Activated naive CD4-positive, alpha-beta T cell treated with anti-CD3 and anti-CD28 coated beads, Interleukin-2, amount 50 U/mL, for 72 hours (primary cell): ENCODE measurements at places on chromosomes 7 and 10. TPM values are rescaled to one million over a fixed set of nuclear protein-coding genes. Genes with fewer than 3 reads are reported as not detected.

The BLNK gene
- total RNA-seq, result not detected

The MTERF1 gene
- 18.3 TPM for total RNA-seq

The AUTS2 gene
- 0.53 TPM for total RNA-seq

The HABP2 gene
- not detected for total RNA-seq

The C7orf33 gene
- total RNA-seq, result not detected

The FAM131B gene
- total RNA-seq, result 0.77 TPM

The HKDC1 gene
- 0.41 TPM for total RNA-seq

The CLIP2 gene
- total RNA-seq, result 1.1 TPM

The IFIT5 gene
- total RNA-seq, result 10.9 TPM

The ASB10 gene
- not detected for total RNA-seq

The CUL2 gene
- 45.9 TPM for total RNA-seq

The FKBP6 gene
- not detected for total RNA-seq

The KCTD7 gene
- 8.2 TPM for total RNA-seq

The PTPRZ1 gene
- not detected for total RNA-seq

The CYP26C1 gene
- total RNA-seq, result 0.12 TPM

The EDRF1 gene
- total RNA-seq, result 33.9 TPM

The CALY gene
- total RNA-seq, result not detected

The CACUL1 gene
- total RNA-seq, result 22.5 TPM

The ACHE gene
- not detected for total RNA-seq

The LGI1 gene
- total RNA-seq, result not detected

The ABCF2 gene
- total RNA-seq, result 23.5 TPM

The FAM25G gene
- not detected for total RNA-seq

The ACBD5 gene
- 16.0 TPM for total RNA-seq

The C10orf67 gene
- 0.23 TPM for total RNA-seq

The OR6V1 gene
- total RNA-seq, result not detected

The MSMB gene
- not detected for total RNA-seq

The PON1 gene
- not detected for total RNA-seq

The RAB11FIP2 gene
- total RNA-seq, result 18.0 TPM

The AZGP1 gene
- total RNA-seq, result not detected

The BEND7 gene
- not detected for total RNA-seq

The EPDR1 gene
- 0.66 TPM for total RNA-seq

The LEP gene
- total RNA-seq, result not detected

The CALML5 gene
- total RNA-seq, result not detected

The EPHB6 gene
- 32.8 TPM for total RNA-seq

The TAS2R41 gene
- not detected for total RNA-seq

The GPER1 gene
- not detected for total RNA-seq

The TMEM270 gene
- total RNA-seq, result not detected

The GOLGA7B gene
- total RNA-seq, result 0.41 TPM

The PKD2L1 gene
- 0.10 TPM for total RNA-seq

The CUZD1 gene
- 0.73 TPM for total RNA-seq

The EMX2 gene
- not detected for total RNA-seq

The SGCE gene
- 0.31 TPM for total RNA-seq

The CAMK2B gene
- 2.1 TPM for total RNA-seq

The SFR1 gene
- 19.4 TPM for total RNA-seq
